ENCODE measurements at places on chromosomes 13 and 19.

DNA sequence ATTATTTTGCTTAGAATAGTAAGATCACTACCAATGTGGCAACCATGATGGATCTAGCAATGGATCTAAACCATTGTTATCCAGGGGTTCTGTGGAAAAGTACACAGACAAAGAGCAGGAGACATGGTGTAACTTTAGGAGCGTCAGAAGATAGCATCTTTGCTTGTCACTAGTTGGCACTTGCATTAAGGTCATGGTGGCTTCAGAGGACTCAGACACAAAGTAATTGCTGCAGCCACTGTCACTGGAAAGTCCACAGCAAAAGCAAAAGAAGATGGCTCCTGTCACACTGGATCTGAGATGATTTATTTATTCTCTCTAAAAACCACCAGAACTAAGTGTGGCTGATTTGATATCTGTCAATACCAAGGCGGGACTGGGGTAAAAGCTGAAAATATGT, 93.3 kb upstream of the PCDH20 start:
- DNase-seq = no peak

GRCh38 chr19:1805401-1806183, 6.5 kb downstream of the ATP8B3 start:
- DNase-seq = no peak

GRCh38 chr13:112998521-112999280, 29.7 kb downstream of the MCF2L start:
- no peak for DNase-seq

DNA sequence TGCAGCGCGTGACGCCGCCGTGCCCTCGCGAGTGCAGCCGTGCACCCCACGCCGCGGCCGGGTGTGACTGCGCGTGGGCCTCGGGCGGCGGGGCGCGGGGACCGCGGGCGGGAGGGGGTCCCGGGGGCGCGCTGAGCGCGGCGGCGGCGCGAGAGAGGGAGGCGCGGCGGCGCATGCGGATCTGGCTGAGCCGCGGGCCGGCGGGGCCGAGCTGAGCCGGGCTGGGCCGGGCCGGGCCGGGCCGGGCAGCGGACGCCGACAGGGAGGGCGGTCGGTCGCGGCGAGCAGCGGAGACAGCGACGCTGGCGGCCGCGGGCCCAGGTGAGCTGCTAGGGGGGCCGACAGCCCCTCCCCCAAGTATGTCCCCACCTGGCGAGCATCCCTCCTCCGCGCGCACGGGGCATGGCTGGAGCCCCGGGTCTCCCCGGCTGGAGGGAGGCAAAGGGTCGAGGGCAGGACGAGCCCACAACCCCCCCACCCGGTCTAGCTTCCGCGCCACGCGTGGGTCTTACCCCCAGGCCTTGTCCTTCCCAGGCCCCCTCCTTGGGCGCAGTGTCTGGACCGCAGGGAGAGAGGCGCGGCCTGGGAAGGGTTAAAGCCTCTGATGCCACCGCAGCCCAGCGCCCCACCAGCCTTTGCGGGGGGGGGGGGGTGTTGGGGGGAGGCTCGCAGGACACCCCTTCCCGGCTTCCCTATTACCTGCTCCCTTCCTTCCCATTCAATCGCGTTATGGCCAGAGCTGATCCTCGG, at the start of gene SPTBN4:
Gene SPTBN4 (plus strand): TSS at position 17 of the 750 bp plus-strand sequence. CDS start 5,621 bp downstream, outside the sequence.
- peak; percentile 50 for DNase-seq
